NCI-H1694 (cell line): ENCODE measurements at places on chromosomes 2 and 18.

- no peak for DNase-seq
Measured at GRCh38 chr18:32624182-32624723, 148.6 kb downstream of the KLHL14 start.

DNA sequence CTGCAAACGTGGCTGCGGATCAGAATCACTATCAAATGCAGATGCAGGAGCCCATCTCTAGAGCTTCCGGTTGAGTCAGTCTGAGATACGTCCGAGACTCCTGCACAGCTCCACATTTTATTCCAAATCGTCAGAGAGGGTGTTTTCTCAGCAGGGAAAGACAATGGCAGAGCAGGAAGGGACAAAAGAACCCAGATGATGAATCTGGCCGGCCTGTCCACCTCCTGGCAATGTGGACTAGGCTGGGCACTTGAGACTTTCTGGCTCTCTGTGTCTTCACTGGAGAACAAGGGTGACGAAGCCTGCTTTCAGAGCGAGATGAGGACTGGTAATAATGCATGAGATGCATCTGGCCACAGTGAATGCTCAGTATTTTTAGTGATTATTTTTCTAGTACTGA lies 255.9 kb upstream of the MYT1L start:
- DNase-seq, result no peak

DNA sequence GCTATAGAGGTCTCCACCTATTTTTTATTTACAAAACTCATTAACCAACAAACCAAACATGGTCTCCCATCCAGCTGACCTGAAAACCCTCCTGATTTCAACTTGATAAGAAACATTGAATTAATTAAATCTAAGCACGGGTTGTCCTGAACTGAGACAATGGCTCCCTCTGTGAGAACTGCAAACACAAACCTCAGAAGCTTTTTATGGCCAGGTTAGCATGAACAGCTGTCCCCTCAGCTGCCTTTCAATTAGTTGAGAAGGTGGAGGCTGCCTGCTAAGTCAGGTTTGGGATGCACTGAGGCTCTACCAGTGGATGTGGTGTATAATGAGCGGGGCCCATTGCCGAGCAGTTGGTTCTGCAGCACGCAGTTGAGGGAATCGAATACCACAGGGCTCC lies 258.5 kb upstream of the DDX18 start:
- no peak for DNase-seq

GRCh38 chr18:78861706-78862105 lies 117.9 kb upstream of the SALL3 start:
- DNase-seq, result no peak

- no peak for DNase-seq
Measured at GRCh38 chr2:77005522-77005921, 516.7 kb downstream of the LRRTM4 start.

DNA sequence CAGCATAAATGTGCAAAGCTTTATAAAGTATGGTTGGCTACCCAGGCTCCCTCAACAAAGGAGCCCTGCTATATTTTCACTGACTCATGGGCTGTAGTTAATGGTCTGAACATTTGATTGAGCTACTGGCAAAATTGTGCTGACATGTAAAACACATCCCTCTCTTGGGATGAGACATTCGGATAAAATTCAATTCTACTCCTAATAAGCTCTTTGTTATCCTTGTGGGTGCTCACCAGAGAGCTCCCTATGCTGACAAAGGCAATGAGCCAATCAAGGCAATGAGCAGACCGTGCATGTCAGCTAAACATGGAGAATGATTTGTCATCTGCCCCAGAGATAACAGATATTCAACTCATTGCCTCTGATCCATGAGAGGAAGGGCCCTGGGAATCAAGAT lies 27.7 kb downstream of the SERPINB8 start:
- DNase-seq, result no peak

DNA sequence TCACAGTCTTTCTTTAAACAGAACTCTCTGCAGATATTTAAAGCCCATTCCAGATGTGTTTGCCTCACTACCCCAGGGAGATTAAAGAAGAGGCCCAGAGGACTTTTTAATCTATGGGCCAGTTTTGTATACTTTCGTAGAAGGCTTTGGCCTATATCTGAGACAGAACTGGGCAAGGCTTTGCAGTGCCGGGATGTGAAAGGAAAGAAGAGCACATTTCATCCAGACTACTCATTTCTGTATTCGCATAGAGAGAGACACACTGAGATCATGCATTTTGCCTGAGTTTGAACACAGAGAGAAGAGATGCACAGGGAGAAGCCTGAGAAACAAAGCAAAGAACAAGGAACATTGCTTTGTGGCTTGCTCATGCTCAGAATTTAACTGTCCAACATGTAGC lies 54.9 kb upstream of the SLC5A7 start:
- DNase-seq, result no peak

- DNase-seq, result no peak
Measured at GRCh38 chr2:195543902-195544894, 112.8 kb upstream of the SLC39A10 start.
